ENCODE measurements at places on chromosomes 2 and 18. TPM values are rescaled to one million over a fixed set of nuclear protein-coding genes. Genes with fewer than 3 reads are reported as not detected.

- DNase-seq = peak; percentile 87
Measured at GRCh38 chr2:191675807-191676721, 1.9 kb upstream of the NABP1 start.

EFEMP1 gene
- total RNA-seq = not detected

DNA sequence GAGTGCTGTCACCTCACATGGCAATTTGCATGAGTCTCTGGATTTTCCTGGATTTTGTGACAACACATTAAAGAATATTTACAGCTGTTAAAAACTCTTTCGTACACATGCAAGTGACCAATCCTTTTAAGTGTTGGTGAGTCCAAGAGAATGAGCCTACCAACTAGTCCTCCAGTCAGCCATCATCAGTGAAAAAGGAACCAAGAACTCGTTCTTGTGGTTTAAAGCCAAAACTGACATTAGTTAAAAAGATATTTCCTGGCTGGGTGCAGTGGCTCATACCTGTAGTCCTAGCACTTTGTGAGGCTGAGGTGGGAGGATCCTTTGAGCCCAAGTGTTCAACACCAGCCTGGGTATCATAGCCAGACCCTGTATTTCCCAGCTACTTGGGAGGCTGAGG, 215.4 kb upstream of the ITGA4 start:
- peak; percentile 68 for DNase-seq

DNA sequence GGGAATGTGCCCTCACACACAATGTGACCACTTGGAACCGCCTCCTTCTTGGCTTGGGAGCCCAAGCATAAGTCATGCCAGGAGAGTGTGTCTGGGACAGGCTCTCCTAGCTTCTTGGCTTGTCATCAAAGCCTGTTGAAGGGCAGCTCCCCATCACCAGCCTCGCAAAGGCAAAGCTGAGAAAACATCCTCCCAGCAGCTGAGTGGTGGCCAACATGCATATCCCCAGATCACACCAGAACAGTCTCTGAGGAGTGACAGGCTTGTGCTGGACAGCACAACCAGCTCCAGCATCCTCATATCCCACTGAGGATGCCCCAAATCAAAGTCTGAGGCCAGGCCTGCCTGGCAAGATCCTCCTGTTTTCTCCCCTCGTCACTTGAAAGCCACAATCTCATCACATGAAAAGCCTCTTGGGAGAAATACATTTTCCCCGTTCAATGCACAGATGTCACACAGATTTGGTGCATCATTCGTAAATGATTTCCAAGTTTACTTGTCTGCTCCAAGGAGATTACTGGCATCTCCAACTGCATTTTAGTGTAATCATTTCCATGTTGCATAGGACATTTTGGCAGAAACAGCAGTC, 269.3 kb downstream of the TTC32 start:
- DNase-seq = no peak

GKN2 gene
- total RNA-seq = not detected

GRCh38 chr2:106602042-106602441, 114.9 kb downstream of the CD8B2 start:
- DNase-seq = no peak

GRCh38 chr2:36597003-36597531, 901 bp downstream of the FEZ2 start:
- DNase-seq = no peak

CELF4 gene
- total RNA-seq = not detected

CHN1 gene
- total RNA-seq = 4.5 TPM

MFSD6 gene
- total RNA-seq = 56.4 TPM

DNA sequence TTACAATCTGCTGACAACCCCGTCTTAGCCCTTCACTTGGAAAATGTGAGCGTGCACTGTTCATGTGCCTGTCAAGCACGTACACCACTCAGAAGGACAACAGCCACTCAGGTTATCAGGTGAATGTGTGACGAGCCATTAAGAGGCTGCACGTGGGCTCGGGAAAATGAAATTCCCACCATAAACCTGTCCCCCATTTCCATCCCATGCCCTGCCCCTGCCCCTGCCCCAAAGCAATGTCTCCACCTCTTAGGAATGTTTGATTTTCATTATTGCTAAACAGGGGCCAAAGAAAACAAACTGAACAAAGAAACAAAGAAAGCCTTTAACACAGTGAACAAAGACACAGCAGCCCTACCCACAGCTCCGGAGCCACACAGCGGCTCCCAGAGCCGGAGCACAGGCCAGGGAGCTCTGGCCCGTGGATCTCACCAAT, 90.5 kb downstream of the TMEM18 start:
- peak; percentile 12 for DNase-seq

CIB4 gene
- total RNA-seq = not detected

- no peak for DNase-seq
Measured at GRCh38 chr2:25026008-25026530, 15.8 kb upstream of the EFR3B start.

ARHGAP25 gene
- total RNA-seq = 126 TPM

MYO7B gene
- total RNA-seq = 0.26 TPM

POTEC gene
- total RNA-seq = not detected

DNA sequence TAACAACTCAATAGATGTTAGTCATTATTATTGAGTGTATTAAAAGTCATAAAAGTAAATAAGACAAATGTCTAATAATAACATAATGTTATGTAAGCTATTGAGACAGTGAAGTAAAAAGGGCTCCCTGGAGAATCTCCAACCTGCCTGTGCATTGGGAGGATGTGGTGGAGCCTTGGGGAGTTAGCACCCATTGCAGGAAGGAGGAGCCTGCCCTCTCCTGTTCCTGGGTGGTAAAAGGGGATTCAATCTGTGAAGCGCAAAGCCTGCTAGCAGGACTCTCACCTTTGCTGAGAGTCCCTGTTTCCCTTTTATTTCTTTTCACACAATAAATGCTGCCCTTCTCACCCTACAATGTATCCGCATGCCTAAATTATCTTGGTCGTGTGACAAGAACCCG, 206.1 kb downstream of the RAB3GAP1 start:
- DNase-seq = no peak

DNA sequence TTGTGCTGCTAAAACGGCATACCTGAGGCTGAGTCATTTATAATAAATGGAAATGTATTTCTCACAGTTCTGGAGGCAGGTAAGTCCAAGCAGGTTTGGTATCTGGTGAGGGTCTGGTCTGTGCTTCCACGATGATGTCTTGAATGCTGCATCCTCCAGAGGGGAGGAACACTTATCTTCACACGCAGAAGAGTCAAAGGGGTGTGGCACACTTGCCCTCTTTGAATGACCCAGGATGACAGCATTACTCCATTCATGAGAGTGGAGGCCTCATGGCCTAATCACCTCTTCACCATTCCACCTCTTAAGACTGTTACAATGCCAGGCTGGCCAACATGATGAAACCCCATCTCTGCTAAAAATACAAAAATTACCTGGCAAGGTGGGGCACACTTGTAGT, 61.0 kb downstream of the NCAPH start:
- no peak for DNase-seq

GRCh38 chr2:176079831-176080539, 3.8 kb downstream of the EVX2 start:
- DNase-seq = peak; percentile 43

PSTPIP2 gene
- total RNA-seq = 4.1 TPM

MAPRE3 gene
- 1.3 TPM for total RNA-seq

GALNT3 gene
- 11.3 TPM for total RNA-seq

ABCB6 gene
- total RNA-seq = 15.2 TPM

ECEL1 gene
- 0.21 TPM for total RNA-seq

DNA sequence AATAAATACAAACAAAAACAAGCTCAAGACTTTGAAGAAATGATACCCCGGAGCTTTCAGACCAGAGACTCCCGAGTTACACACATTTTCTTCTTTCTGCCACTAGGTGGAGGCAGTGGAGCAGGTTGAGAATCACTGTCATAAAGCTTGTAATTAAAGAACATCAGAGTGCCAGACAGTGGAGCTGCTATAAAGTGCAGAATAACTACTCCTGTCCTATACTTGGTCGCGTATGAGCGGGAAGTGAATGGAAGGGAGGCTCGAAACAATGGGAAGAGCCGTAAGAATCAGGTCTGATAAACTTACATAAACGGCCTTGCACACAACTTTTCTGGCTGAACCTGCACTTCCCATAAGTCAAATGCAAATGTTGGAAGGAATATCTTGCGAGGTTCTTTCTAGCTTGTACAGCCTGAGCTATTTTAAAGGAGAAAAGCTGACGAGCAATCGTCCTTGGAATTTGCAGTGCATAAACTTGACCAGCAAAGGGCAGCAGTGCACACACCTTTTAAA, 189.0 kb downstream of the RPIA start:
- peak; percentile 56 for DNase-seq

- no peak for DNase-seq
Measured at GRCh38 chr2:214775971-214776370, 33.5 kb downstream of the BARD1 start.

TCF7L1 gene
- total RNA-seq = not detected

LYPD6 gene
- not detected for total RNA-seq

MROH2A gene
- not detected for total RNA-seq

CAPN13 gene
- total RNA-seq = not detected
